ENCODE measurements at places on chromosomes 16 and 17.

DNA sequence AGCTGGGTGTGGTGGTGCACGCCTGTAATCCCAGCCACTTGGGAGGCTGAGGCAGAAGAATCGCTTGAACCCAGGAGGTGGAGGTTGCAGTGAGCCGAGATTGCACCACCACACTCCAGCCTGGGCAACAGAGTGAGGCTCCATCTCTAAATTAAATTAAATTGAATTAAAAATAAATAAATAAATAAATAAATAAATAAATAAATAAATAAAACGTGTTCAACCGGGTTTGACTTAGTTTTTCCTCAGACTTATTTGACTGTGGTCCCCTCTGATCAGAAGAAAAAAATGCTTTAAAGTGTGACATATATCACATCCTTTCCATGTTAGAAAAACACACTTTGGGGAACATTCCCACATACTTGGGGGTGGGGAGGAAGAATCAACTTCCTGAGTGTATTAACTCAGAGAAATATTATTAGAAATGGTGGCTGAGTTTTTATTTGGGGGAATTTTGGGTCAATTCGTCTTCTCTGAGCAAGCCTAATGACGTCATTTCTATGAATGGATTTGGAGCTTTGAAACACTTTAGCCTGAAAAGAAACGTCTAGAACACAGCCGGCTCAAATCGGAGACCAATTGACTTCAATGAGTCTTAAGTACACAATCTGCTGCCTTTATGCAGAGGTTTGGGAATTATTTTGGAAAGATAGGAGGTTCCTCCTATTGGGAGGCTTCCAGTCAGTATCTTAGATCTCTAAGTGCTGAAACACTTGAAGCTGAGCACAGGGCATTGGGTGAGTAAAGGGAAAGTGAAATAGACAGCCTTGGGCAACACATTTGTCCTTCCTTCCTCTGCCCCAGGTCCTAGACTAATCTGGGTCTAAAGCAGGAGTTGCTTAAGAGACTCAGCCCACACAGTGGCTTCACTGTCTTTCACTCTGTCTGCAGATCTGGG lies 132.6 kb downstream of the PITPNC1 start:
- DNase-seq: no peak

DNA sequence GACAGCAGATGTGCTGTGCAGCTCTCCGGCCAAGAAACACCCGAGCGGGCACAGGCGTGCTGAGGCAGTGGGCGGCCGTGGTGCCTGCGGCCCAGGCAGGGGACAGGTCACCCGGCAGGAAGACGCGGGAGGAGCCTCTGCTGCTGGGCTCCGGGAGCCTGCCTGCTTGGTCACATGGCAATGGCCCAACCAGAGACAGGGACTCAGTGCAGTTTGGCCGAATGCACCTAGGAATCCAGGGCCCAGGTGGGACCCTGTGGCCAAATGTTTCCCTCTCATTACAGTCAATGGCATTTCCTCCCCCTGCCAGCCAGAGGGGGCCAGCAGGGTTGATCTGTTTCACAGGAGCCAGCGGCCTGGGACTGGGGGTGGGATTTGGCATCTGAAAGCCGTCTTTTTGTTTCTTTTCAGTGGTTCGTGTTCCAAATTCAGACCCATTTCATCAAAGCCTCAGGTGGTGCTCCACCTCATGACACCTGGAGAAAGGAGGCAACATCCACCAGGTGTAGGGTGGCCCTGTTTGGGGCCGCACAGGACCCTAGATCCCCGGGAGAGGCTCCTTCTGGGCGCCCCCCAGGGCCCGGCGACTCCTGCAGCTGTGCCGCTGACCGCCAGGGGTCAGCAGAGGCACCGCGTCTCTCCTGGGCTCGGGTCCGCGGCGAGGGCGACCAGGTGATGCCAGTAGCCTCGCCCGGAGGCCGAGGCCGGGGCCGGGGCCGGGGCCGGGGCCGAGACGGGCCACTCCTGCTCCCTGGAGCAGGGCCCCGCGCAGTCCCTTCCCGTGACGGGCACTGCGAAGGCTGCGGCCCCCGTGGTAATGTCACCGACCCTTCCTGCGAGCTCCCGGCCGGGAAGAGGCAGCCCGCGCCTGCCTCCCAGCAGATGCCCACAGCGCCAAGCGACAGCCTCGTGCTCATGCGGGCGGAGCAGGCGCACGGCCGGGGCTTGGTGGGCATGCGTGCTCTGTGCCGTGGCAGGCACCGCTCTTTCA lies 118.5 kb downstream of the C16orf78 start:
- DNase-seq: peak; percentile 44

- DNase-seq: no peak
Observed at GRCh38 chr16:72856797-72857196, 191.1 kb downstream of the ZFHX3 start.

GRCh38 chr17:46819906-46820351 lies 1.4 kb upstream of the WNT3 start:
- DNase-seq: no peak

DNA sequence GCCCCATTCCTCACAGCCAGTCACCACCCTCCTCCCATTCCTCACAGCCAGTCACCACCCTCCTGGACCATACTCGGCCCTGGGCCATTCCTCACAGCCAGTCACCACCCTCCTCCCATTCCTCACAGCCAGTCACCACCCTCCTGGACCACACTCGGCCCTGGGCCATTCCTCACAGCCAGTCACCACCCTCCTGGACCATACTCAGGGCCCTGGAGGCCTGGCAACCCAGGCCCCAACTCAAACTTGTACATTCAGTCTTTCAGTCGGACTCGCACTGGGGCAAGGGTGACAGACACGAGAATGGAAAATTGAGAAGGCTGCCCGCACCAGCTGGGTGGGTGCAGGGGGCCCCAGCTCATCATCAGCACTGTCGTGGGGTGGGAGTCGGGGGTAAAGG lies 30.4 kb upstream of the FOXK2 start:
- no peak for DNase-seq

GRCh38 chr16:79379095-79379494 lies 221.4 kb downstream of the MAF start:
- no peak for DNase-seq

GRCh38 chr17:58531122-58531521 lies 16.7 kb upstream of the MTMR4 start:
- no peak for DNase-seq

DNA sequence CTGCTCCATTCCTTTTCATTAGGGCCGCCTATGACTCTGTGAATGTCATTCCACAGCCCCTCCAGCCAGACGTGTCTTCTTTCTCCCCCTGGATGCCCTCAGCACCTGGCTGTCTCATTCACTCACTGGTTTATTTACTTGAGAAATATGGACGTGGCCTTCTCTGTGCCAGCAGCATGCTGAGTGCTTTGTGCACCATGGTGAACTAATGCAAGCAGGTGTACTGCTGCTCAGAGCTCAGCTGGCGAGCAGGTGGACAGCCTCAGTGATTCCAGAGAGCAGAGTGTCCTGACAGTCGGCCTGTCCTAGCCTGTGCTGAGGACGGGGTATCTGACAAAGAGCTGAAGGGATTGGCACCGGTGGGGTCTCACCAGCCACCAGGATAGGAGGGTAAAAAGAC lies 96.7 kb downstream of the GNAO1 start:
- DNase-seq: no peak

DNA sequence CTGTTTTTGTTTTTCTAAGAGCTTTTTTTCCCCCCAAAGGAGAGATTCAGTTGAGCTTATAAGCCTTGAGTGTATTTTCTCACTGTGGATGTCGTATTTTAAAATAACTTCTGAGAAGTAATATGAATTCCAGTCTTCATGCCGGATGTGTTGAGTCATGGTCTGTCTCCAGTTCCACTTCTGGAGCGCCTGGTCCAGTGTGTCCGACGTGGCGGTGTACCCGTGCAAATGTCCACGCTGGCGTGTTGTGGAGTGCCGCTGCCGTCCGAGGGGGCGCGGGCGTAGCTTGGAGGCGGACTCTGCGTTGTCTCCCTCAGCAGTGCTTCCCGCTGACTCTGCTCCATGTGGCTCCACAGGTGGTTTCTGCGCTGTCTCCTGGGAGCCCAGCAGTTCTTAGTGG lies 60.9 kb upstream of the ZNF750 start:
- DNase-seq: no peak

GRCh38 chr16:62038646-62039045 lies 2.4 kb upstream of the CDH8 start:
- no peak for DNase-seq
